ENCODE measurements at places on chromosomes 11 and 22.

DNA sequence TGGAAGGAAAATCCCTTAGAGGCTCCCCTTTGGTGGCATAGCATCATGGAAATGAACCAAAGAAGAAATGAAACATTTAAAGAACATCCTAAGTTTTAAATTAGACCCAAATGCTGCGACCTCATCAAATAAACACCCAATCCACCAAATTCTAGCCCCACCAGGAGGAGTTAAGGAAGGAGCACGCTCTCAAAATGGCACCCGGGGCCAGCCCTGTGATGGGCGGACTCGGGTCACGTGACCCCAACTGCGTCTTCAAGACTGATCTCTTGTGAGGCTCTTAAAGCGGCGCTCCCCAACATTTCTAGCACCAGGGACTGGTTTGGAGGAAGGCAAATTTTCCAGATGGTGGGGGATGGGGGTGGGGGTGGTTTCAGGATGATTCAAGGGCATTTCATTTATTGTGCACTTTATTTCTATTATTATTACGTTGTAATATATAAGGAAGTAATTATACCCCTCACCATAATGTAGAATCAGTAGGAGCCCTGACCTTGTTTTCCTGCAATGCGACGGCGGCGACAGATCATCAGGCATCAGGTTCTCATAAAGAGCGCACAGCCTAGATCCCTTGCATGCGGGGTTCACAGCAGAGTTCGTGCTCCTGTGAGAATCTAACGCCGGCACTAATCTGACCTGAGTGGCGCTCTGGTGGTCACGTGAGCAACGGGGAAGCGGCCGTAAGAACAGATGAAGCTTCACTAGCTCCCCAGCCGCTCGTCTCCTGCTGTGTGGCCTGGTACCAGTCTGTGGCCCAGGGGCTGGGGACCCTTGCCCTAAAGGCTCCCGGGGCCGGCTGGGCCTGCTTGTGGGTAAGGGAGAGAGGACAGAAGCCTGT is 90.6 kb upstream of the SLC22A12 start:
- DNase-seq: no peak

GRCh38 chr11:35103366-35104208 is 35.4 kb upstream of the CD44 start:
- DNase-seq: peak; percentile 19

GRCh38 chr22:49884075-49884474 is 30.4 kb downstream of the ZBED4 start:
- DNase-seq: no peak

DNA sequence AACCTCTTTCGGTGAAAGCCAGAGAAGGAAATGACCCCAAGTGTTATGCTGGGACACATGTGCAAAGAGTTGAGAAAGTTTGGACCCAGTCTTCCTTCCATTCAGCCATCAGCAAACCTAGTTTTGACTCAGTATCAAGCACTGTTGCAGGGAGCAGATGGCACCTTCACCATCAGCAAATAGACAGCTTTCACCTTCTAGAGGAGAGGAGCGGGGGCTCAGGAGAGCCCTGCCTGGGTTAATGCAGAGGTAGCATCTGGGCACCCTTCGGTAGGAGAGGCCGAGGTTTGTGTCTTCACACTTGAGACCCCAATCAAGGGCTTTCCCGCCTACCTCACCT is 16.2 kb upstream of the MFRP start:
- no peak for DNase-seq

GRCh38 chr11:64757549-64758329 is 2.0 kb downstream of the PYGM start:
- no peak for DNase-seq

- DNase-seq: no peak
These were observed 39.8 kb upstream of the PRSS23 start for GRCh38 chr11:86760577-86760976.

GRCh38 chr22:47130883-47131631 is 368.6 kb downstream of the TBC1D22A start:
- DNase-seq: no peak

DNA sequence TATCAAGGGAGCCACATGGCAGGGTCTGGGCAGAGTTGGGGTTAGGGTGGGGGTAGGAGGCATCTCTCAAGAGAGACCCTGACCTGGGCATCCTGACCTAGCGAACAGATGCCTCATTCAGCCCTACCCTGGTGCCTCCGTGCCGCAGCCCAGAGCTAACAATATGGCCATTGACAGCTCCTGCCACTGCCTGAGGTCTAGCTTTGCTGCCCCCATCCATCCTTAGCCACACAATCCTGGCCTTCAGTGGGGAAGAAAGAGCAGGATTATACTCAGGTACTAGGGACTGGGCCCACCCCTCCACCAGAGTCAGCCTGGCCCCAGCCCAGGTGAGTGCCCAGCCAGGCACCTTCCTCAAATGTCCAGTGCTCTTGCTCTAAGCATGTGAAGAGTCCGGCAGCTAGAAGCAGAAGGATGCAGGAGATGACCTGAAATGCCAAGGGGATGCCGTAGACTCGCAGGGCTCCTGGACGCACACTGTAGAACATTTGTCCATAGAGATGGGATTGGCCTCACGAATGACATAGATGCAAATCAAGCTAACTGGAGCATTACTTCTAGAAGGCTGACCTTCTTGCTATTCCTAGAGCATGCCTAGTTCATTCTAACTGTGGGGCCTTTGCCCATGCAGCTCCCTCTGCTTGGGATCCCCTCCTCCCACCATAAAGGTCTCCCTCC is 13.3 kb upstream of the SERPINH1 start:
- DNase-seq: no peak

- DNase-seq: no peak
These were observed 71.7 kb downstream of the TBC1D22A start for GRCh38 chr22:46834021-46834737.

- peak; percentile 87 for DNase-seq
These were observed 1.1 kb downstream of the RRM1 start for GRCh38 chr11:4095509-4096230.

DNA sequence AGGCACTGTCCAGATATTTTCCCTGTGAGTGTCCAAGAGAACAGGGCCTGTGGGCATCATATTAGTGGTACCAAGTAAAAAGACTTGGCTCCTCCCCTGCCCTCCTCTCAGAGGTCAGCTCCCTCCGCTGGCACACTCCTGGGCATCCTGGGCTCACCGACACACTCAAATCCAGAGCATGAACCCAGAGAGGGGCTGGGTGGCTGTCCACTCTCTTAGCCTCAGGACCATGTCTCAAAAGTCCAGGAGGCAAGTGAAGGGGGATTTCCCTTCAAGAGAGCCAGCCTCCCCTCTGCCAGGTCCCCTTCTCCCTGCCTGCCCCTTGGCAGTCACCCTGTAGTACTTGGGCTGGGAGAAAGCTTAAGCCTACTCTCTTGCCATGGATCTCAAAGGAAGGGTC is 10.3 kb downstream of the BCL9L start:
- DNase-seq: no peak

GRCh38 chr22:24319451-24319850 is 48.8 kb downstream of the SPECC1L start:
- DNase-seq: peak; percentile 30

GRCh38 chr11:134556186-134556585 is 144.1 kb upstream of the B3GAT1 start:
- DNase-seq: no peak

DNA sequence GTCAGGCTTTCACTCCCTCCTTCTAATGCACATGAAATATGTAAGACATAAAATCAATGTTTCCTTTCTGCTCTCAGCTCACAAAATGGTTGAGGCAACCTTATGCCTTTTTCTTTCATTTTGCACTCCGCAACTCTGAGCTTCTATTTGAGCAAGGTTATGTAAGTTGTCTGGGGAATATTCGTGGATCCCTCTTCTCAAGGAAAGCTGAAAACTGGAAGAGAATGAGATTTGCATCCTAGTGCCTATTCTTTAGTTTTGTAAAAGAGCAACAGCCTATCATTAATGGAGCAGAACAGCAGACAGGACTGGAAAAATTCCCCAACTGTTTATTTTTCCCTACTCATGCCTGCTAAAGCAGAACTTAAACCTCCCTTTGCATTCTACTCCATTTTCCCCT is 141.7 kb downstream of the FAM76B start:
- no peak for DNase-seq

- no peak for DNase-seq
These were observed 53.6 kb upstream of the USP47 start for GRCh38 chr11:11788063-11788710.

DNA sequence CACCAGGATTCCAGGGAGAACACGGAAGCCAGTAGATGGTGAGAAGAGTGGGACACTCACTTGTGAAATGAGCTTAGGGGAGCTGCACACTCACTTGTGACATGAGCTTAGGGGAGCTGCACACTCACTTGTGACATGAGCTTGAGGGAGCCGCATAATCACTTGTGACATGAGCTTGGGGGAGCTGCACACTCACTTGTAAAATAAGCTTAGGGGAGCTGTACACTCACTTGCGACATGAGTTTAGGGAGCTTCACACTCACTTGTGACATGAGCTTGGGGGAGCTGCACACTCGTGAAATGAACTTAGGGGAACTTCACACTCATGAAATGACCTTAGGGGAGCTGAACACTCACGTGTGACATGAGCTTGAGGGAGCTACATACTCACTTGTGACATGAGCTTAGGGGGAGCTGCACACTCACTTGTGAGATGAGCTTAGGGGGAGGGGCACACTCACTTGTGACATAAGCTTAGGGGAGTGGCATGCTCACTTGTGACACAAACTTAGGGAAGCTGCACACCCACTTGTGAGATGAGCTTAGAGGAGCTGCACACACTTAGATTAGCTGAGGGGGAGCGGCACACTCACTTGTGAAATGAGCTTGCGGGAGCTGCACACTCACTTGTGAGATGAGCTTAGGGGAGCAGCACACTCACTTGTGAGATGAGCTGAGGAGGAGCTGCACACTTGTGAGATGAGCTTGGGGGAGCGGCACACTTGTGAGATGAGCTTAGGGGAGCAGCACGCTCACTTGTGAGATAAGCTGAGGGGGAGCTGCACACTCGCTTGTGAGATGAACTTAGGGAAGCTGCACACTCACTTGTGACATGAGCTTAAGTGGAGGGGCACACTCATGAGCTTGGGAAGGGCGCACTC is 59.0 kb downstream of the NCAPD3 start:
- DNase-seq: no peak

- no peak for DNase-seq
These were observed 43.7 kb downstream of the PPP2R1B start for GRCh38 chr11:111722501-111722900.

- no peak for DNase-seq
These were observed 12.3 kb upstream of the CACNA1I start for GRCh38 chr22:39558254-39558727.

DNA sequence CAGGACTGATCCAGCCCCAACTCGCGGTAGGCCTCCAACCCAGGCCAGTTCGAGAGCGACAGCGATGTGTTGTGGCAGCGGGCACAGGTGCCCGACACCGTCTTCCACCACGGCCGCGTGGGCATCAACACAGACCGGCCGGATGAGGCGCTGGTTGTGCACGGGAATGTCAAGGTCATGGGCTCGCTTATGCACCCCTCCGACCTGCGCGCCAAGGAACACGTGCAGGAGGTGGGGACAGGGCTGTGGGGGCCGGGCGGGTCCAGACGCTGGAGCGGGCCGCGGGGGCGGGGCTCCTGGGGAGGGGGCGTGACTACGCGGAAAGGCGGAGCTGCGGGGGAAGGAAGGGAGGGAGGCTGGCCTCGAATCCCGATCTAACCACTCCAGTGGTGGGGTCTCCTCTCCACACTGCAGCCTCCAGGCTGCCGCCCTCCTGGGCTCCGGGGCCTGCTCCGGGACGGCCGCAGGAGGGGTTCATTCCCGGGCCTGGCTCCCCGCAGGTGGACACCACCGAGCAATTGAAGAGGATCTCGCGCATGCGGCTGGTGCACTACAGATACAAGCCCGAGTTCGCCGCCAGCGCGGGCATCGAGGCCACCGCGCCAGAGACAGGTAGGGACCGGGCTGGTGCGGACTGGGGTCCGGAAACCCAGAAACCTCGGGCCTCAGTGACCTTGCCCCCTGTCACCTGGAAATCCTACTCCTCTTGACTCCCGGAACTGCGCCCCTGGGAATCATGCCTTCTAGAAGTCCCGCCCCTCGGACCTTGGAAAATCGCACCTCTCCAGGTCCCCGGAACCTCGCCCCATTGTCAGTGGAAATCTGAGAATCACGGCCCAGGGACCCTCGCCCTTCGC is 14.9 kb downstream of the TMEM258 start:
- no peak for DNase-seq

DNA sequence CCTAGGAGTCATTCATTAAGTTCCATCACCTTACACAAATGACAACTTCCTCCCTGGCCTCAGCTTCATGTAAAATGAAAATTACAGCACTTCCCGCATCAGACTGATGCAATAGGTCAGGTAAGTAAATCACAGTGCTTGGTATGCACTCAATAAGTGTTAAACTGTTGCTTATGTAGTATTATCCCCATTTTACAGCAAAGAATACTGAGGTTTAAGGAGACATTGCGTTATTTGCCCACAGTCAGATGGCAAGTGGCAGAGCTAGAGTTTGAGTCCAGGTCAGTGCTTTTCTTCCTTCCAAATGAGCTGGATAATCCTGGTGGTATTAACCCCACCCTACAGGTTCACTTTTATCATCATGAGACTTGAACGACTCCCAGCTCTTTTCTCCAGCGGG is 29.7 kb downstream of the WT1 start:
- no peak for DNase-seq

DNA sequence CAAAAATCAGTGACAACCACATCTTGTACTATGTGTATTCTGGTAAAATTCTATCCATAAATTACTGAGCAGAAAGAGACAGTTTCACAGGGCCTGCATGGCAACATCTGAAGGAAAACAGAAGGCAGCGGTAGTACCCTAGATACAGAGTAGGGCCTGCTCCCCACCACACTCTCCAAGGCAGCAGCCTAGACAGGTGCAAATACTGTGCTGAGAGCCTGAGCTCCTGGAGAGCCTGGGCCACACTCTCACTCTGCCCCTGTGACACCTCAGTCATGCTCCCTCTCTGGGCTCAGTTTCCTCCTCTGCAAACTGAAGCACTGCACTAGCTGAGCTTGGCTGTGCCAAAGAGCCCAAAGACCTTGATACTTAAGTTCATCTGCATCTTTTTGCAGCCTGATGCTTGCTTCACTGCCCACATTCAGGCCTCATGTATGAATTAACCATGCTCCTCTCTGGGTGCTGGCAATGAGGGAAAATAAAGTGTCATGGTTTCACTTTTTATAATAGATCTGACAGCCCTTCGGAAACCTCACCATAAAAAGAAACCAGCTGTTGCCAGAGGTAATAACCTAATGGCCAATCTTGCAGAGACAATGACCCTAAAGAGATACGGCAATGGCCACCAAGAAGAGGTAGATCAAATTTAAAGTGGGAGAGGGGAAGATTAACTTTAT is 104.7 kb downstream of the PLEKHA7 start:
- DNase-seq: no peak

GRCh38 chr11:2453436-2453835 is 8.6 kb downstream of the KCNQ1 start:
- DNase-seq: no peak

All from epithelial cell of esophagus (primary cell).